ENCODE measurements at places on chromosomes 1 and 21. TPM values are rescaled to one million over a fixed set of nuclear protein-coding genes. Genes with fewer than 3 reads are reported as not detected.

The LRRC8C gene
- total RNA-seq, result 12.3 TPM

The GNAT2 gene
- total RNA-seq, result not detected

The SOX13 gene
- total RNA-seq, result 12.8 TPM

- no peak for DNase-seq
These were observed 258.0 kb downstream of the KCNJ6 start for GRCh38 chr21:37658121-37658816.

DNA sequence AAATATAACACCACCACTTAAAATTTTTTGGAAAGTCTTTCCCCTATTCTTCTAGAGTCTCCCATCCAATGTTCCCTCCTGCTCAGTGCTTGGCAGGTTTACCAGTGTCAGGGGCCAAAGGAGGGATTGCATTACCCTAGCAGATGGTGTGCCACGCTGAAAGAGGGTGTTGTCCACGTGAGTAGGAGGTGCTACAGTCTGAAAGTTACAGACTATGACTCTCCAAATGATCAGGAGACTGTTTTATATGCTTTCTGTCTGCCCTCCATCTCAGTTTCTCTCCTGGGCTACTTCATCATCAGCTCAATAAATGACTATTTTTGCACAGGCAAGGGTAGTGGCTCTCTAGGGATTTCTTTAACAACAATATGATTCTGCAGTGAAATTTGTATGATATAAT, 31.3 kb upstream of the ANGPTL7 start:
- DNase-seq, result peak; percentile 20

- DNase-seq, result no peak
These were observed 34.5 kb upstream of the GPR37L1 start for GRCh38 chr1:202088206-202088605.

DNA sequence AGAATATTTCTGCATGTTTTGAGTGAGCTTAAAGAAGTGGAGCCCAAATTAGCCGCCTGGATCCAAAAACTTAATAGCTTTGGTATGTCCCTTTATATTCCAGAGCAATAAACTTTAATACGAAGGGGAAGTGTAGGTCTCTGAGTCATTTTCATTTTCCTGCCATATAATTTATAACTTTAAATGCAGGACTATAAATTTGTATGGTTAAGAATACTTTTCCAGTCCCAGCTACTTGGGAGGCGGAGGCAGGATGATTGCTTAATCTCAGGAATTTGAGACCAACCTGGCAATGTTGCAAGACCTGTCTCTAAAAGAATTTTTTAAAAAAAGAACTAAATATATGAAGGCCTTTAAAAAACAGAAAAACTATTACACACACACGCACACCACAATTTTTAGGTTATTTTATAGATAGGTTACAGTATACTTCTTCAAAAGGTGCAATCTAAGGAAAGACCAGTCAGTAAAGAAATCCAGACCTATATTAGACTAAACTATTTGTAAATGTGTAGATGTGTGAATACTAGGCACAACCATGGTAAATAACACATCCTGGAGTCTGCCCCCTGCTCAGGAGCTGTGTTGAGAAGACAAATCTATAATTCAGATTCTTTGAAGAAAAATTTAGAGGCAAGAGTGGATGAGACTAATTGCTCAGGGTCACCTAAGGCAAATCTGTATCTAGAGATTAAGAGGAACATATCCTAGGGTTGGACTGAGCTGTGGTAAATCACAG, 80.3 kb downstream of the TTC3 start:
- peak; percentile 54 for DNase-seq

DNA sequence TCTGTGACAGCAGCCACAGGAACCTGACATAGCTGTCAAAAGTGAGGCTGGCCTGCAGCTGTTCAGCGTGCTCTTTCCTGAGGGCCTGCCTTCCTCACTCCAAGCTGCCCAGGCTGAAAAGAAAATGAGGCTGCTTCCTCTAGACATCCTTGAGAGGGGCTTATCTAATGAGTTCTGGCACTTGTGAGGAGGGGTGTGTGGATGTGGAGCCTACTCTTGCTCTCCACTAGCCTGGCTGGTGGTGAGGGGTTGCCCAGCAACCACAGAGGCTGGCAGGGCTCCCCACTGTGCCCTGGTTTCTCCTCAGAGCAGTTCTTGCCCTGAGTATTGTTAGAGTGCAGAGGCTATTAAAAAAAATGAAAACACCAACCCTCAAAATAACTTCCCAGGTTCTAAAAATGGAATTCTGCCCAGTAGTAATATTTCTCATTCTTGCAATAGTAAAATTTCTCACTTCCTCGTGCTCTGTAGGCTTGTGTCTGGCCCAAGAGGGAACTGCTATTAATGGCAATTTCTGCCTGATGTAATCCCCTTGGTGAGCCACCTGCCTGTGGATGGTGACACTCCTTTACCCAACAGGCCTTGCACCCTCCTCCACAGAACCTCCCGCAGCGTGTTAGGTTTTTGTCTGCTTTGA, 52.6 kb upstream of the EPS8L3 start:
- DNase-seq, result no peak

- no peak for DNase-seq
These were observed 1.4 kb upstream of the KRTAP10-4 start for GRCh38 chr21:44571844-44572782.

- DNase-seq, result no peak
These were observed 123.6 kb downstream of the MACF1 start for GRCh38 chr1:39328095-39328494.

DNA sequence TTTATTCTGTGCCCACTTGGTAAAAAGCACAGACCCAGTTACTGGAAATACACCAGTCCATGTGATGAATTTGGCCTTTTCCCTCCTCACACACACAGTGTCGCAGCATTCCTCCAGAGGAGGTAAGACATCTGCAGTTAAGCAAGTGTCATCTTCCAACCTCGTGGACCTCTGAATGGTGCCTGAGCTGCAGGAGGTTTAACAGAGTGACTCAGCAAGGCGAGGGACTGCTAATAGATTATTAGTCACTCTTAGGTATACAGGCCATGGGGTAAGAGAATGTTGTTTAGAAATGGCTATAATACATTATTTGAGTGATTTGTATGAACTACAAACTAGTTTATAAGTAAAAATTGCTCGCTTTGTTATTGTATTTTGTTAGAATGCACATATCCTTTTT, 8.6 kb upstream of the LRRC8B start:
- DNase-seq, result no peak

- DNase-seq, result no peak
These were observed 3.0 kb downstream of the LYST start for GRCh38 chr1:235863699-235864093.

All from urinary bladder (tissue), 4 donors.